Renal cortical epithelial cell (primary cell): ENCODE measurements at places on chromosomes 4 and X.

- DNase-seq, result no peak
These were observed 546.0 kb downstream of the BCOR start for GRCh38 chrX:39551762-39552161.

DNA sequence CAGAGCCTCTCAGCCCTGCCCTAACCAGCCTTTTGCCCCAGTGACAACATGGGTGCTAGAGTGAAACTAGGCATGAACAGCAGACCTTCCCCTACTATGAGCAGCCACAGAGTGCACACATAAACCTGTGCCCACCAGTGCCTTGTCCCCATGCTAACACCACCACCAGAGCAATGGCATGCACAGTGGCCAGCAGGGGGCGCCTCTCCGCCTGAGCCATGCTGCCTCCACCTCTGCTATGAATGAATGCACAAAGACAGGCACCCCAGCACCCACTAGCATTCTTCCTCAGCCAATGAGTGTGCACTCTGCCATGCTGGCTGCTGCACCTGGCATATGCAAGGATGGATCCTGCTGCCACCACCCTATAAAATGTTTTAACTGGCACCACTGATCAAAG lies 286.9 kb upstream of the FGF16 start:
- DNase-seq, result no peak

DNA sequence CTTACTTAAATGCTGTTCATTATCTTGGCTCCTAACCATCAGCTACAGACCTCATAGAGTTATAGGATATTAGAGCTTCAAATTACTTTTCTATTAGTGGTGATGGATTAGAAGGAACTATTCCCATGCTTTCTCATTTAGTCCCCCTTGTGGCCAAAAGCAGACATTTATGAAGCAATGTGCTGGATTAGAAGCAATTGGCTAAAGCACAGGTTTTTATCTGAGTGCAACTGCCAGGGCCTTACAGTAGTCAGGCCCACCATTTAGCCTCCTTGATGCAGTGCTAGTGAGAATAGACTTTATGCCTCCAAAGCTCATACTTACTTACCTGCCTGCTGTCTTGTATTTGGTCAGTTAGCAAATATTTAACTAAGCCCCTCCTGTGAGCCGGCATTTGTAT lies 93.0 kb downstream of the TSPAN7 start:
- DNase-seq, result peak; percentile 35

DNA sequence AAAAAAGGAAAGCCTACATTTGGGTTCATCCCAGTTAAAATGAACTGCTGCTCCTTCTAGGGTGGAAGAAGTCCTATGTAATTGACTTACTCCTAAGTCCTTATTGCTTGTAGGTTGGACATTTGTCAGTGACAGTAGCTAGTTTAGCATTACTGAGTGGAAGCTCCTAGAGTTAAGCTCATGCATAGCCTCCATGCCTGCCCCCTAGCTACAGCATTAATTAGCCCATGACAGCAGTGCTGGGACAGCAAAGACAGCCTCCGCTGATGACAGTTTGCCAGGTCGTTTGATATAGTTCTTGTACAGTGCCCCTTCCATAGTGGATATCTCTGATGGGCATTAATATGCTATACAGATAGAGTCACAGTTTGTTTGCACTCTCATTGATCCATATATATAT lies 18.7 kb upstream of the GALNTL6 start:
- no peak for DNase-seq

DNA sequence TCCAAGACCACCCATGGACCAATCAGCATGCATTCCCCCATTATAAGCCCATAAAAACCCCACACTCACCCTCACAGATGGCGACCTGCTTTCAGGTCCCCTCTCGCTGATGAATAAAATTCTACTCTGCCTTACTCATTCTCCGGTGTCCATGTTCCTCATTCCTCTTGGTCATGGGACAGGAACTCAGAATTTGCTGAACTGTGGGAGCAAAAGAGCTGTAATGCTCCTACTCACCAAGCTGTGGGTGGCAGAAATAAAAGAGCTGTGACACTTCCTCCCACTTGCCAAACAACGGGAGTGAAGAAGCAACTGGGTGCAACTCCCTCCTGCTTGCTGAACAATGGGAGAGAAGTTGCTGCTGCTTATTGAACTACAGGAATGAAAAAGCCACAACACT lies 168.5 kb upstream of the PCDH18 start:
- no peak for DNase-seq

DNA sequence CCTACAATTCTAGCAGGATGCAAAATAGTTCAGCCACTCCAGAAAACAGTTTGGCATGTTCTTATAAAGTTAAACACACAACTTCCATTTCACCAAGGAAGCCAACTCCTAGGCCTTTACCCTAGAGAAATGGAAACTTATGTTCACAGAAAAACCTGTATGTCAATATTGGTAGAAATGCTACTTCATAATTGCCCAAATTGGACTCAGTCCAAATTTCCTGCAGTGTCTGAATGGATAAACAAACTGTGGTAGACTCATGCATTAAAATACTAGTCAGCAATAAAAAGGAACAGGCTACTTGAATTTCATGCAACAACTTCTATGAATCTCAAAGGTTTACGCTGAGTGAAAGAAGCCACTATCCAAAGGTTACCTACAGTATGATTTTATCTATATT lies 1738.8 kb upstream of the IGFBP7 start:
- DNase-seq, result no peak

- no peak for DNase-seq
These were observed 92.6 kb upstream of the TRPC3 start for GRCh38 chr4:122044501-122044900.

DNA sequence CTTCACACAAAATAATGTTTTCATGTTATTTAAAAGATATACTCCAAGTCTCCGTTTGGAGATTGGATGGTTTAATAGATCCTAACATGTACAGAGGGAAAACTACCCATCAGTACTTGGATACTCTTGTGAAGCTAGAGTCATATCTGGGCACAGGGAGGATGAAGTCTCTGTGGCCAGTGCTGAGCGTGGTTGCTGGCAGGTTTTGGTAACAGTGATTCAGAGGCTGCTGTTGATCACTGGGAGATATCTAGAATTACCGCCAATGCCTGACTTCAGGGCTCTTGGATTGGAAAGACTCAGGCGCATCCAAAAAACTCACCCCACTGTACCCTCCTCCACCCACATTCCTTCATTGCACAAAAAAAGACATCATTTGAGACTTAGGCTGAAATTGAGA lies 107.2 kb upstream of the PGRMC2 start:
- DNase-seq, result no peak

DNA sequence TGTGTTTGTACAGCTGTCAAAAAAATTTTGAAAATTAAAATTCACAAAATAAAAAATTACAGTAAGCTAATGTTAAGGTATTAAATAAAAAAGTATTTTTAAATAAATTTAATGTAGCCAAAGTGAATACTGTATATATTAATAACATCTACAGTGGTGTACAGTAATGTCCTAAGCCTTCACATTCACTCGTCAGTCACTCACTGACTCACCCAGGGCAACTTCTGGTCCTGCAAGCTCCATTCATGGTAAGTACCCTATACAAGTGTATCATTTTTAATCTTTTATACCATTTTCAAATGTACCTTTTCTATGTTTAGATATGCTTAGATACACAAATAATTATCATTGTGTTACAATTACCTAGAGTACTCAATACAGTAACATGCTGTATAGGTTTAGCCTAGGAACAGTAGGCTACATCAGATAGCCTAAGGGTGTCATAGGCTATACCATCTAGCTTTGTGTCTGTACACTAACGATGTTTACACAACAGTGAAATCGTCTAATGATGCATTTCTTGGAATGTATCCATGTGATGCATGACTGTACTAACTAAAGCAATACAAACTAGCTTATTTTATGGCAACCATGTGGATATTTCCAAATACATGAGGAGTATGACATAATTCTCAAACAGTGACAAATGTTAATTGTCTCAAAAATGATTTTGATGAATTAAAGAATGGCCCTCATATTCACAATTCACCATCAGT lies 13.7 kb downstream of the DDX60 start:
- DNase-seq, result peak; percentile 59

DNA sequence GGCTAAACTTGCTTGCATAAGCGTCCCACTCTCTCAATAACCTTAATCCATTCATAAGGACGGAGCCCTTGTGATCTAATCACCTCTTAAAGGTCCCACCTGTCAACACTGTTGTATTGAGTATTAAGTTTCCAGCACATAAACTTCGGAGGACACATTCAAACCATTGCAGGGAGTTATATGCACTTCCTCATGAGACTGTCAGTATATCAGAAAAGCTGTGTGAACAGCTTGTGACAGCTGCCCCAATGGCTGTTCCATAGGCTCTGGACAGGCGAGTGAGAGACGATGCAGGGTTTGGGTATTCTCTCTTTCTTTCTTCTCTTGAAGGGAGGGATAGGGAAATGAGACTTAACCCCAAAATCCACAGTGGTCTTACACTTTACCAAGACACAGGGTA lies 64.2 kb upstream of the RPL34 start:
- no peak for DNase-seq

DNA sequence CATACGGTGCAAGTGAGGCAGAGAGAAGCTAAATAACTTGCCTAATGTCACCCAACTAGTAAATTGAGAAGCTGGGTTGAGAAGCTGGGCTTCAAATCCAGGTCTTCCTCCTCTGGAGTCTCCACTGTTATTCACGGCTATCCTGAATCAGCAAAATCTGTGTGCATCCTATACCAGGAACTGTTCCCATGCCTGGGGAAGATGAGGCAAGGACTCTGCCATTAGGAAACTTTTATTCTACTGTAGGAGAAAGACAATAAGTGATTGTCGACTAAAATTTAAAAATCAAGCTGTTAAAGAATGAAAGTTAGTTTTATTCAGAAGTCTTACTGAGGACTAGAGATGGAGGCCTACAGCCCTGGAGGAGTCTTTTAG lies 872 bp upstream of the TEC start:
- no peak for DNase-seq

- no peak for DNase-seq
These were observed 40.0 kb downstream of the SH2D1A start for GRCh38 chrX:124386401-124386800.
